ENCODE measurements at places on chromosomes 7 and 10.

DNA sequence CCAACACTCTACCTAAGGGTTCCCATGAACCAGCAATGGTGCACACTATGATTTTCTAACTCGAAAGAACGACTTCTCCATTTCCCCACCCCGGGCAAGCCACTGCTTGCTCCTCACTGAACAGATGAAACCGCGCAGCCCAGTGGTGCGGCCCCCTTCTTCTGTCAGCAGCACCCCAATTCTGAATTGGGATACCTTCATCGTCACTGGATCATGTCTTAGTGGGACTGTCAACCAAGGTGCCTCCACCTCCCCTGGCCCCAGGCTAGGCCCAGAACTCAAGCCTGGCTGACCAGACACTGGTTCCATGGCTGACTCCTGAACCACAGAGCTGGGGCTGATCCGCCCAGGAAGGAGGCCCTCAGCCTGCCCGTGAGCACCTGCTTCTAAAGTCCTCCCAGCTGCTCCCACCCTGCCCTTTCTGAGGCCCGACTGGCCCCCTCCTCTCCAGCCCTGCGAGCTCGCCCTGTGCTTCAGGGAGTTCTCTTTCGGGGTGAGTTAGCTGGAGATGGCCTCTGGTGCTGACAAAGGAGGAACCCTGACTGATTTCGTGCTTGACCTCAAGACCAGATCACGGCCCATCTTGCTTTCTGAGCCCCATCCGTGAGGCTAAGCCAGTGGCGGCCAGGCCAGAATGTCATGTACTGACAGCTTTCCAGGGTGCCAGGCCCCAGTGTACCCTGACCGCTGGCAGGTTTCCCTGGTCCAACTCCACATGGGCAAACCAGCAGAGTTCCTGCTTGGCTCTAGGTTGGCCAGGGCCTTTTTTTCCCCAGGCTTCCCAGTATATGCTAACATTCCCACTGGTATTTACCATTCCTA is 44.5 kb downstream of the FAM53B start:
- peaks cover 66% of the 10 kb centered on the region for H3K4me1 ChIP-seq
- no peak overlapping the region for H3K4me3 ChIP-seq
- DNase-seq, result no peak
- no peaks in the 10 kb centered on the region for H3K27me3 ChIP-seq
- peaks cover 7% of the 10 kb centered on the region for H3K36me3 ChIP-seq
- peak overlapping the region; percentile 98 for H3K27ac ChIP-seq

DNA sequence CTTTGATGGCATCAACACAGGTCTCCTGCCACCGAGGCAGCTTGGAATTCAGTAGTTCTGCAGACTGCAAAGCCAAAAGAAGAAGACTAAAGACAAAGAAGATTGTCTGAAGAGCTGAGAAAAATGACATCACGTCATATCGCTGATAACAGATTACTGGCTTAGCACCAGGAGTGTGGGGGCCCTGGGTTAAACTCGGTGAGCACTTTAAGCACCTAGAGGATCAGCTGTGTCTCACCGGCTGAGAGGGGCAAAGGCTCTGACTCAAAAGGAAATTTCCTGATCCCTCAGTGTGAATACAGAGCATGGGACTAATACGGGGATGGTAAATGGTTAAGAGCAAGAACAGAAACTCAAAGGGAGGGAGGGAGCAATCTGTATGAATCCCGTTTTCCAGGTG is 30.7 kb downstream of the BRI3 start:
- H3K27ac ChIP-seq, result no peak overlapping the region
- DNase-seq, result no peak
- H3K4me3 ChIP-seq, result no peak overlapping the region

- no peaks in the 10 kb centered on the region for H3K4me1 ChIP-seq
- H3K27ac ChIP-seq, result no peak overlapping the region
- DNase-seq, result no peak
These were observed 37.7 kb downstream of the EN2 start for GRCh38 chr7:155495440-155496248.

DNA sequence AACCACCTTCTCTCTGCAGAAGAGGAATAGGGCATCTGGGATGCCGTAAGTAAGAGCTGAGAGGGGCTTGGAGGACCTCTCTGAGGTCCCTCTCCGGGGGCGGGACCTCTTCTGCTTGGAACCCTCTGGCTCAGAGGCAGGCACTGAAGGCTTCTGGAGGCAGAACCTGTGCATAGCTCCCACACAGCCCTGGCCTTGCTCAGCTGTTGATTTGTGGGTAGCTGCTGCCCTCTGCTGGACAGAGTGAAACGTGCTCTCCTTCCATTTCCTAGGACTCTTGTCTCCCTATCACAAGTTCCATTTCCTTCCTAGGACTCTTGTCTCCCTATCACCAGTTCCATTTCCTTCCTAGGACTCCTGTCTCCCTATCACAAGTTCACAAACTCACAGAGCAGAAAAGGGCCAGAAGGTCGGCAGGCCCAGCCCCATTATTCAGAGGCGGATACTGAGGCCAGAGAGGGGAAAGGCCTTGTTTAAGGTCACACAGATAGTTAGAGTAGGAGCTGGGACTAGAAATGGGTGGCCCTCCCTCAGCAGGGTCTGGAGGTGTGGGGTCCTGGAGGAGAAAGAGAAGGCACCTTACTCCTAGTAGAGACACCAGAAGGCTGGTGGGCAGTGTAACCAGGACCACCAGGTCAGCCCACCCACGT is 30.3 kb upstream of the GARS1 start:
- H3K4me3 ChIP-seq, result no peak overlapping the region
- peaks cover 12% of the 10 kb centered on the region for H3K4me1 ChIP-seq
- peak; percentile 91 for DNase-seq
- H3K36me3 ChIP-seq, result no peaks in the 10 kb centered on the region

GRCh38 chr10:127344346-127344745 is 148.0 kb upstream of the INSYN2A start:
- no peaks in the 10 kb centered on the region for H3K4me1 ChIP-seq
- H3K27me3 ChIP-seq, result no peaks in the 10 kb centered on the region
- no peak overlapping the region for H3K27ac ChIP-seq
- no peak for DNase-seq
- no peak overlapping the region for H3K4me3 ChIP-seq
- H3K36me3 ChIP-seq, result no peaks in the 10 kb centered on the region

- no peak for DNase-seq
- H3K36me3 ChIP-seq, result no peaks in the 10 kb centered on the region
- H3K4me3 ChIP-seq, result no peak overlapping the region
- no peaks in the 10 kb centered on the region for H3K4me1 ChIP-seq
These were observed 193.4 kb upstream of the CXCL12 start for GRCh38 chr10:44578271-44578670.

GRCh38 chr10:29681676-29682448 is 47.1 kb upstream of the SVIL start:
- H3K4me3 ChIP-seq, result no peak overlapping the region
- no peaks in the 10 kb centered on the region for H3K27me3 ChIP-seq
- DNase-seq, result no peak

GRCh38 chr10:133109711-133110110 is 22.0 kb downstream of the ADGRA1 start:
- H3K27me3 ChIP-seq, result peaks cover 2% of the 10 kb centered on the region
- no peaks in the 10 kb centered on the region for H3K36me3 ChIP-seq
- H3K4me3 ChIP-seq, result no peak overlapping the region
- H3K27ac ChIP-seq, result no peak overlapping the region
- no peak for DNase-seq
- no peaks in the 10 kb centered on the region for H3K4me1 ChIP-seq

GRCh38 chr7:98051118-98051744 is 55.4 kb upstream of the LMTK2 start:
- H3K36me3 ChIP-seq, result no peaks in the 10 kb centered on the region
- H3K27me3 ChIP-seq, result no peaks in the 10 kb centered on the region
- H3K4me3 ChIP-seq, result no peak overlapping the region
- H3K4me1 ChIP-seq, result no peaks in the 10 kb centered on the region

DNA sequence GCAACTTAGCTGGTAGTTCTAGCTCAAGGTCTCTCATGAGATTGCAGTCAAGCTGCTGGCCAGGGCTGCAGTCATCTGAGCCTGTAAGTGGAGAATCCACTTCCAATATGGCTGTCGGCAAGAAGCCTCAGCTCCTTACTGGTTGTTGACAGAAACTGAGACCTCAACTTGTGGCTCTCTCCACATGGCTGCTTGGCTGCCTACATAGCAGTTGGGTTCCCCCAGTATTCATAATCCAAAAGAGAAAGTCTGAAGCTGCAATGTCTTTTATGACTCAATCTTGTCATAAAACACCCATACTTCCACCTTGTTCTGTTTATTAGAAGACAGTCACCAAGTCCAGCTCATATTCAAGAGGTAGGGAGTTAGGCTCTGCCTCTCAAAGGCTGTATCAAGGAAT is 334.9 kb upstream of the KMT2E start:
- H3K36me3 ChIP-seq, result no peaks in the 10 kb centered on the region
- H3K4me1 ChIP-seq, result no peaks in the 10 kb centered on the region
- no peaks in the 10 kb centered on the region for H3K27me3 ChIP-seq
- DNase-seq, result no peak
- no peak overlapping the region for H3K4me3 ChIP-seq
- H3K27ac ChIP-seq, result no peak overlapping the region

- no peak for DNase-seq
- no peaks in the 10 kb centered on the region for H3K27me3 ChIP-seq
- H3K27ac ChIP-seq, result no peak overlapping the region
- H3K4me3 ChIP-seq, result no peak overlapping the region
These were observed 152.8 kb downstream of the AUTS2 start for GRCh38 chr7:69751026-69751425.

GRCh38 chr7:152909683-152910544 is 150.4 kb downstream of the ACTR3B start:
- no peaks in the 10 kb centered on the region for H3K4me1 ChIP-seq
- H3K4me3 ChIP-seq, result no peak overlapping the region
- no peak for DNase-seq
- H3K27me3 ChIP-seq, result no peaks in the 10 kb centered on the region
- no peak overlapping the region for H3K27ac ChIP-seq

DNA sequence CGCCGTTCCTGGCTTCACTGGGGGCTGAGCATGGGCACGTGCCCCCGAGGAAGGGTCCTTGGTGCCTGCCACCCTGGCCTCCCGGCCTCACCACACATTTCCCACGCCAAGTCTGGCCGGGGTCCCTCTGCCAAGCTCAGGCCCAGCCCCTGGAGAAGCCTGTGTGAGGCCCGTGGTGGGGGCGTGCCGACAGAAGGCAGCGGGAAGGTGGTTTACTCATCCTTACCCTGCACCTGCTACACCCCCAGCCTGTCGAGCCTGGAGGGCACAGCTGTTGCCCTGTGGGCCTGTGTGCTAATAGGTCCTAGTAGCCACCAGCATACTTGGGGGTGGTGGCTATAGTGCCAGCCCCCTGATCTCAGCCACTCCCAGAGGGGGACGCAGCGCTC is 46.7 kb downstream of the NKX6-2 start:
- H3K4me1 ChIP-seq, result no peaks in the 10 kb centered on the region
- no peak overlapping the region for H3K27ac ChIP-seq
- H3K27me3 ChIP-seq, result no peaks in the 10 kb centered on the region
- H3K4me3 ChIP-seq, result no peak overlapping the region

DNA sequence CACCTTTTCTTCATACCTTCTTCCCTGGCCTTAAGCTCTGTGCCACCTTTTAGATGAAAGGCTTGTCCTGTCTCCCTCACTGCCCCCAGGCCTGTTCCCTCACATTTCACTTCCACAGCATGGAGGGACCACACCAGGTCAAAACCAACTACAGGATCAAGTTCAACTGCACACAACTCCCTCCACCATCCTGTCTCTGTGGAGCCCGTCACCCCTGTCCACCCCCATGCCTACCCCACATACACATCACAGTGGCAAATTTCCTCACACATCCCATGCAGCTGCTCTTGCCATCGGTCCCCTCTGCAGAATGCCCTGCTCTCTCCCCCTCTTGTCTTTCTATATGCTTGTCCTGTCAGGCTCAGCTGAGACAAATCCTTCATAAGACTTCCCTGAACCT is 154.1 kb downstream of the USP6NL start:
- no peaks in the 10 kb centered on the region for H3K4me1 ChIP-seq
- no peak overlapping the region for H3K4me3 ChIP-seq
- DNase-seq, result no peak
- H3K27ac ChIP-seq, result no peak overlapping the region
- peaks cover 5% of the 10 kb centered on the region for H3K36me3 ChIP-seq

- H3K4me3 ChIP-seq, result no peak overlapping the region
- no peaks in the 10 kb centered on the region for H3K4me1 ChIP-seq
- no peaks in the 10 kb centered on the region for H3K27me3 ChIP-seq
These were observed 19.4 kb downstream of the MKLN1 start for GRCh38 chr7:131346885-131347592.

DNA sequence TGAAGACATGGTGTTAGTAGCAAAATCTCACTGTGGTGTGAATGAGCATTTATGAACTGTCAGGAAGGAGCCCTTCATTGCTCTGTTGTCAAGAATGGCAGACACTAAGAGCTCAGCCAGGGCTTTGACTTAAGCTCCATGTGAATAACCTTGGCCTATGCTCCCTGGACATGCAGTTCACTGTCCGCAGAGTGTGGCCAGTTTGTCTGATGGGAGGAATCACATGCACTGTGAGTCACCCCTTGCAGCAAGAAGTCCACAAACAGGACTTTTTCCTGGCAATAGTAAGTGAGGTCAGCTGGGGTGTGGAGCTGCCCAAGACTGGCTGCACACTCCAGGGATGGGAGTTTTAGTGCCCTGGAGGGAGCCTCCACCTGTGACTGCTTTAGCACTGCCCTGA is 49.5 kb downstream of the ZNF37A start:
- no peaks in the 10 kb centered on the region for H3K27me3 ChIP-seq
- H3K27ac ChIP-seq, result no peak overlapping the region
- H3K4me1 ChIP-seq, result no peaks in the 10 kb centered on the region
- DNase-seq, result no peak
- no peak overlapping the region for H3K4me3 ChIP-seq

DNA sequence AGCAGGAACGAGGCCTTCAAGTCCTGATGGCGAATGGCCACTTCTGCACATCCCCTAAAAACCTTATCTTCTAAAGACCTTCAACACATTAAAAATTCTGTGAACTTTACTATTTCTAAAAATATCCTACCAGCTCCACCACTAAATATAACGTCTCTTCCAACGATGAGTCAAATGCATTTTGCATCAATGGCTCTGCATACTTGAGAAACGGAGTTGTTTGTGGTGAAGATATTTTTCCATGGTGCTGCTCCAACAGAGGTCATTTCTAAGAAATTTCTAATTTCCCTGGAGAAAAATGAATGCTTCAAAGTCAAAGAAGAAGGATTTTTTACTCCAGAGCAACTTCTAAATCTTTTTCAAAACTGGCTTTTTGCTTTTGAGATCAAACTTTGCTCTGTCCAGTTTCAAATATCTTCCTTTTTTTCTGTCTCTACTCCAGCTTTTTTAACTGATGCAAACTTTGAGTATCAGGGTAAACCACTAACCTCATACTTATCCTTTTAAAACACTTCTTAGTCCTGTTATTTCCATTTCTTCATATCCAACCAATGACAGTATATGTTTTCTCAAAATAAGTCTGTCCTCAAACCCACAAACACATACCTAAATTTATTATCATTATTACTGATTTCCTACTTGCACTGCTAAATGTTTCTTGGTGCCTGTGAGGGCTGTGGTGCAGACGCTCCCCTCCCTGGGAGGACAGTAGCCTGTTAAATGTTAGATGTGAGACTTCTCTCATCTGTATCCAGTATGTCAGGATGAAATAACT is 258.1 kb downstream of the KLF6 start:
- H3K27ac ChIP-seq, result peak overlapping the region; percentile 52
- H3K4me3 ChIP-seq, result no peak overlapping the region
- no peaks in the 10 kb centered on the region for H3K27me3 ChIP-seq
- no peaks in the 10 kb centered on the region for H3K36me3 ChIP-seq

- no peak overlapping the region for H3K27ac ChIP-seq
- DNase-seq, result peak; percentile 70
- H3K4me3 ChIP-seq, result no peak overlapping the region
These were observed 12.6 kb downstream of the TMEM176B start for GRCh38 chr7:150787321-150788281.

Measured in adrenal gland (tissue), 19 donors.